ENCODE measurements at places on chromosomes 7 and 10.

GRCh38 chr10:131901181-131901829 is 497 bp downstream of the PPP2R2D start:
- DNase-seq, result no peak

- DNase-seq, result no peak
Observed at GRCh38 chr7:51590746-51591145, 274.1 kb upstream of the COBL start.

DNA sequence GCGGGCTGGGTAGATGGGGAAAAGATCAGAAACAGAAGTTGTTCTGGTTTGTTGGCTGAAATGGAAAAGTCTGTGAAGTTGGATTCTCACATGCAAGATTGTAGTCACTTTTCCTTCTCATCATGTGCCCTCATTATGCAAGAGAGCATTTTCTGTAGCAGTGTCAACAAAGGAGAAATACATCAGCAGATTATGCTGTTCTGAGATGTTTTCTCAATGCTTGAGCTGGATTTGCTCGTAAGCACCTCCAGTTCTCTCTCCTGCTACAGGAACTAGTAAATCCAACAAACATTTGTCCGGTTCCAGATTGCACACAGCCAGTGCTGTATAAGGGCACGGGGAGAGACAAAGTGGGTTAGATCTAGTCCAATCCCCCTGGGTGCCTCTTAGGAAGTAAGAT is 90.0 kb downstream of the GATA3 start:
- DNase-seq, result no peak

GRCh38 chr10:86775056-86775869 is 18.8 kb downstream of the BMPR1A start:
- DNase-seq, result no peak

GRCh38 chr10:117536072-117536865 is 6.3 kb upstream of the EMX2 start:
- no peak for DNase-seq

DNA sequence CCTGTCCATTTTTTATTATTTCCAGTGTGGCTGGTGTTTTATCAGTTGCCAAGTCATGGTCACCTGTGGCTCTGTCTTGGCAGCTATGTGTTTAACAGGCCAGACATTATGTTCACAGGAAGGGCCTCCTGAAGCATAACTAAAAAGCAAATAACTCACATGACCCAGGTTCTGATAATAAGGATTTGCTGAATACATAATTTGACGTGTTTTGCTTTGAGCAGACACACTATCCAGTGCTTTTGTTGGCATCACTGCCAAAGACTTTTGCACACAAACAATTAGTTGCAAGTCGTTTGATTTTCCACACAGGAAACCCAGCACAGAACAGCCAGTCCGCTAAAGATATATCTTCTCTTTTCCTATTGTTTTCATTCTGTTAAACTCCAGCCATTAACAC is 173.6 kb downstream of the ARL4A start:
- DNase-seq, result no peak

DNA sequence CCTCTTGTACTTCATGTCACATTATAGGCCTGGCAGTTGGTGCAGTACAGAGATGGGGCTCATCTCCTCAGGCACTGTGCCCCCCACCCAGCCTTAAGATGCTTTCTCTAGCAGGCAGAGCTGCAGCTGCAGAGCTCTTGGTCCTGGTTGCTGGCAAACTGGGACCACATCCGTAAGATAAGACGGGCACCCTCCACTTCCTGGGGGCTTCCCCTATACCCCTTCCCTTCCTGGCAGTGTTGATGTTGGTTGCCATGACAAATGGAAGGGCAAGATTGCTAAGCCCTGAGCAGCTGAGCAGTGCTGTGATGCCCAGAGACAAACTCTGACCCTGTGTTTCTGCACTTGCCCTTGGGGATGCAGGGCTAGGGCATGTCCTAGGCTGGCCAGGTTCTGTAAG is 103.4 kb upstream of the ANLN start:
- DNase-seq, result no peak

GRCh38 chr7:27745064-27745583 is 5.2 kb downstream of the TAX1BP1 start:
- DNase-seq, result no peak

DNA sequence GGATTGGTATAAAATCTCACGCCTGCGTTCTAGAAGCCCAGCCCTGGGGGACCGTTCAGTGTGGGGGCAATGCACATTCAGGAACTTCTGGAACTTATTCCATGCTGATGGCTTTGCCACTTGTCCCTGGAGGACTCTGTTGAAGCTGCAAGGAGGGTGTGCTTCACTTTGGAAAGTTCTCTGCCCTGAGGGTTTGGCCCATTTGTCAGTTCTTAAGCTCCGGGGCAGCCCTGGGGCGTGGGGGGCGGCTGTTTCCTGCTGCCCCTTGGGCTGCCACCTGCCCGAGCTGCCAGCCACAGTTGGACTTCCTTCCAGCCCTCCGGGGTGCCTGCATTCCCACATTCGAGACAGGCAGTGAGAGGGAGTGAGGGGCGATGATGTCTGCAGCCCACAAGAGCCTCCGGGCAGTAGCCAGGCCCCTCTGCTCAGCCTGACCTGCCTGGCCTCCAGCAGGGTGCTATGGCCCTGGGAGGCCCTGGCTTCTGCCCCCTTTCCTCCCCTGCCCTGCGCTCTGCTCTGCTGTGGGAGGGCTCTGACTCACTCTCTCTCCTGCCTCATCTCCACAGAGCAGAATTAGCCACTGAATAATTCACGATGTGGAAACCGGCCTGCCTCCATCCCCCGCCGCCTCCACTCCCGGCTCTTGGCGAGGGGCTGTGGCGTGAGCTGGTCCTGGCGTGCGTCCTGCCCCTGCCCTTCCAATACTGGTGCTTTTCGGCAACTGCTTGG is 1.9 kb downstream of the TTYH3 start:
- peak; percentile 76 for DNase-seq

GRCh38 chr10:47164126-47164799 is 135.7 kb upstream of the GDF10 start:
- peak; percentile 70 for DNase-seq

DNA sequence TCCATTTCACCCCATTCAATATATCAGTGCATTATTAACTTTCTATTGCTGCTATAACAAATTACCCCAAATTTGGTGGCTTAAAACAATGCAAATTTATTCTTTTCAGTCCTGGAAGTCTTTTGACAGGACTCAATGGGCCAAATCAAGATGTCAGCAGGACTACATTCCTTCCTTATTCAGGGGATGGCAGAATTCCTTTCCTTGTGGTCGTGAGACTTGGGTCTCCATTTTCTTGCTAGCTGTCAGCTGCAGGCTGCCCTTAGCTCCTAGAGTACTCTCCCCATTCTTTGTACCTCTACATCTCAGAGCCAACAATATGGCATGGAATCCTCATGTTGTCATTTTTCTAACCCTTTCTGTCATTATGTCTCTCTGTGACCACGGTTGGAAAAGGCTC is 310.6 kb downstream of the HDAC9 start:
- DNase-seq, result no peak

- DNase-seq, result no peak
Observed at GRCh38 chr10:27857616-27858015, 112.0 kb upstream of the MKX start.

GRCh38 chr10:116574797-116575196 is 16.0 kb upstream of the PNLIPRP1 start:
- no peak for DNase-seq

- DNase-seq, result no peak
Observed at GRCh38 chr7:142153400-142153799, 41.9 kb downstream of the MGAM2 start.

GRCh38 chr10:6701289-6701688 is 121.2 kb upstream of the PRKCQ start:
- no peak for DNase-seq

Data from AG09309 (cell line).